PC-3 (cell line): ENCODE measurements at places on chromosomes 1 and 21.
A peak's percentile ranks its signal among the peaks of the same experiment; 100 is the strongest.

DNA sequence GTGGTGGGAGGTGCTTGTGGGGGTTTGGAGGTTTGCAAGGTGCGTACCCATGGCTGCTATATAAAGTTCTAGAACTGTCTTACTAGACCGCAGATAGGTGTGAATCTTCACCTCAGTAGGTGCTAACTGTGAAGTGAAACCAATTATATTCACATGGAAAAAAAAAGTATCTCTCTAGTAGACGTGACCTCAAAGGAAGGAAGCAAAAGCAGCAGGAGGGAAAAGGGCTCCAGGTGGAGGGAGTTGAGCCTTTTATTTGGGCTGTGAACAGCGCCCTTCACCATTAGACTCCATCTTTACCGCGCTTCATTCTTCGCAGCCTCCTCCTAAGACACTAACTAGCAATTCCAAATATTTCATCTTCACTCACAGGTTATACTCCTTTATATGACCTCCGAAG lies 129.8 kb downstream of the TBX19 start:
- no peaks in the 10 kb centered on the region for H3K36me3 ChIP-seq
- H3K4me1 ChIP-seq, result peaks cover 23% of the 10 kb centered on the region
- DNase-seq, result no peak
- H3K27me3 ChIP-seq, result no peaks in the 10 kb centered on the region

GRCh38 chr1:106613861-106614260 lies 442.6 kb upstream of the PRMT6 start:
- no peaks in the 10 kb centered on the region for H3K27me3 ChIP-seq
- H3K36me3 ChIP-seq, result no peaks in the 10 kb centered on the region
- no peak overlapping the region for H3K27ac ChIP-seq
- peaks cover 23% of the 10 kb centered on the region for H3K4me1 ChIP-seq

- no peak overlapping the region for H3K27ac ChIP-seq
- no peak overlapping the region for H3K4me3 ChIP-seq
- no peaks in the 10 kb centered on the region for H3K36me3 ChIP-seq
- no peak for DNase-seq
- peaks cover 53% of the 10 kb centered on the region; the same call in 1 of the 2 replicates for H3K27me3 ChIP-seq
Observed at GRCh38 chr1:74485622-74486021, 26.8 kb downstream of the LRRC53 start.

DNA sequence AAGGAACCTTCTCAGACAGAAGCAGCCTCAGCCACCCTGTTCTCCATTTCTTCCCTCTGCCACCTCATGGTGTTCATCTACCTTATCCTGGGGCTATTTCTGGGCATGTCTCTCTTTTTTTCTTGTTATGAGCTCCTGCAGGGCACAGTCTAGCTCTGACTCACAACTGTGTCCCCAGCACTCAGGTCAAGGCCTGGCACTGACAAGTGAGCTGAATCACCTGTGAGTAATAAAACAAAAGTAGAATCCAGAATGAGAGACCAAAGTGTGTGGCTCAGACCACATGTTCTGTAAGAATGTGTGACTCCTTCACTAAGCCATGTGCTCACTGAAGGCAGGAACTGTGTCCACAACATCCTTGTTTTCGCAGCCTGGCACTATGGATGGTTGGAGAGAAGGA lies 23.2 kb downstream of the C1orf94 start:
- H3K4me1 ChIP-seq, result no peaks in the 10 kb centered on the region
- H3K27ac ChIP-seq, result no peak overlapping the region

DNA sequence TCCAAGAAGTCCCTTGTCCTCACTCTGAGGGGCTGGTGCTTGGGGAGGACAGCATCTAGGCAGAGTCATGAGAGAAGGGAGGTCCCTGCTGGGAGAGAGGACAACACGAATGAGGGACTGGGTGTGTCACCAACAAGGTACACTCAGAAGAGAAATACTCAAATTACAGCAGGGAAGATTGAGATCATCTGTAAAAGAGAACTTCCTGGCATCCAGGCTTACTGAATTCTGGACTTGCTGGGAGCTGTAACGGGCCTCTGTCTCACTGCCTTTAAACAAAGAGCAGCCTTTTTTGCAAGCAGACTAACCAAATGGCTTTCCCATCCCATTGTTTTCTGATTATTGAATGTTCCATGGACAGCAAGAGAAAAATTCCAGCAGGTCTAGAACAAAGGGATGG lies 195.7 kb upstream of the RAB4A start:
- no peak overlapping the region for H3K4me3 ChIP-seq
- H3K36me3 ChIP-seq, result no peaks in the 10 kb centered on the region
- DNase-seq, result peak; percentile 50
- H3K4me1 ChIP-seq, result peaks cover 8% of the 10 kb centered on the region; the same call in 1 of the 2 replicates

- no peak overlapping the region for H3K4me3 ChIP-seq
- peak; percentile 88 for DNase-seq
- H3K36me3 ChIP-seq, result peaks cover 5% of the 10 kb centered on the region; the same call in 1 of the 2 replicates
Observed at GRCh38 chr1:243343970-243344937, 88.4 kb downstream of the SDCCAG8 start.

DNA sequence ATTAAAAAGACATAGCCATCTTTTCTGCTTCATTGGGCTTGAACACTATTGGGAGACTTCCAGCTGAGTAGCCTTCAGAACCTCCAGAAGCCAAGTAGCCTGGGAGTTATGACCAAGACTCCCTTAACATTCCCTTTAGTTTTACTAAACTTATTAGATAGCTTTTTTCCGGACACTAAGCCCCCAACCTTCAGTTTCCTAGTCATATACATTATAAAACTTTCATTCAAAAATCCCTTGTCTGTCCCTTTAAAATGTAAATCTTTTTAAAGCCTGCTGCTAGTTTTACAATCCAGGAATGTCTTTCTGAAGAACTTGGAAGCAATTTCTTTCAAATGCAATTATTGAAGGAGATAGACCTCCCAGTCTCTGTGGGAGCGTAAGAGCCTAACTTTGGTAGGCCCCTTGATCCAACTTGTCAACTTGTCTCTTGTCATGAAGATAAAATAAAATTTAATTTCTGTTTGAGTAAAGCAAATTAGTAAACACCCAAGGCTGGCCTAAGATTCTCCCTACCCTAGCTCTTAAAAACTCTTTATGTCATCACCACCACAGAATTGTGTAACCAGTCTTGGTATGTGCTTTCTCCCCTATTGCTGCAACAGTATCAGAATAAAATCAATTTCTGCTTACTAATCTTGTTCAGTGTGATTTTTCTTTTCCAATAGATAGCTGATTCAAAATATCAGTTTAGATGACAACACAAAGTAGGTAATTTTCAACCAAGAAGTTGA lies 796.2 kb downstream of the PLA2G4A start:
- DNase-seq, result no peak
- H3K4me3 ChIP-seq, result no peak overlapping the region
- no peaks in the 10 kb centered on the region for H3K27me3 ChIP-seq

DNA sequence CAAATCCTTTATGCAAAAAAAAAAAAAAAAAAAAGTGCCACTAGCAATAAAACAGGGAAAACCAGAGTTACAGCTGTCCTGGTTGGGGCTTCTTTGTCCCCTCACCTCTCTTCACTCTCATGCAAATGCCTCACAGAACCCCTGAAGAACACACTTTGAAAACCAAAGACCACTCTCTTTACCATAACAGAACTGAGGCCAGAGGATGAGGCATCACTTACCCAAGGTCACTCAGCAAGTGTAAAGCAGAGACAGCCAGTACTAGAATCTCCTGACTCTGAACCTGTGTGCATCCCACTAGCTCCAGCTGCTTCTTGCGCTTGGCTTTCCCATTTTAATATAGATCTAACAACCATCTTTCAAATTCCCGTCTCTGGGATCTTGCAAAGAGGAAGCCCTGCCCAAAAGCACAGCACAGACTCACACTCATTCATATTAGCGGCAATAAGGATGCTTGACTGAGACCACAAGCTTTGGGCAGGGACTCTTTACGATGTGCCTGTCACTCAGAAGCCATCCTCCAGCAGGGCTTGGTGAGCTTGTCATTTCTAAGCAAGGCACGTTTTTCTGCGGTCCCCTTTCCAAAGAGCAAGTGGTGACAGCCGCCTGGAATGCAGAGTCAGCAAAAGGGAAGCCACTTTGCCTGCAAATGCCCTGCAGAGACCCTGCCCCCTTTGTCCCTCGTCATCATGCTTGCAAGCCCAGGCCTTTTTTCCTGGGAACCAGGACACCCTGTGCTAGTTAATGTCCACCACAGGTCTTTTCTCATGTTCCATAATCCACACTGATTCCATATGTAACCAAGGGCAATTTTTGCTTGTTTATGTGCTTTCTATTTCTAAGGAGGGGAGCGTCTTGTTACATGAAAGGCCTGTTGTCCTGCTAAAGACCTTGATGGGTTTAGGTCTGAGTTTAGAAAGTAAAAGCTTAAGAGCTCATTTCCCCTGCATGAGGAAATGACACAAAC lies 76.5 kb upstream of the NFIA start:
- no peaks in the 10 kb centered on the region for H3K4me1 ChIP-seq
- no peak for DNase-seq
- peaks cover 10% of the 10 kb centered on the region for H3K27me3 ChIP-seq
- no peak overlapping the region for H3K27ac ChIP-seq
- no peak overlapping the region for H3K4me3 ChIP-seq

DNA sequence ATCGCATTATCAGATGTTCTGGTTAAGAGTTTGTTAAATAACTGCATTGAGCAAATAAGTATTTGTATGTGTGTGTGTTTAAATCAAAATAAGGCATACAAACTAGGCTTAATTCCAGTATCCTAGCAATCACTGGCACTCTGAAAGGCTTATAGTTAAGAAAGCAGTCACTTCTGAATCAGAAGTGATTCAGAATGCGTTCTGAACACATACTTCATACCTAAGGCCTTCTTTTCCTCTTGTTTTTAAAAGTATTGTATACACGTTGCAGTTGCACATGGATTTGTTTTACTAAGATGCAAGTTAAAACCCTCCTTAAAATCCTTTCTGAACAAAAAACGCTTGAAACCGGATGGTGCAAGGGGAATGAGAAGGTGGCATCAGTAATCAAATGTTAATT lies 238.4 kb upstream of the DMRTA2 start:
- no peak overlapping the region for H3K4me3 ChIP-seq
- no peaks in the 10 kb centered on the region for H3K36me3 ChIP-seq
- no peaks in the 10 kb centered on the region for H3K27me3 ChIP-seq
- H3K27ac ChIP-seq, result no peak overlapping the region
- peak; percentile 10 for DNase-seq

DNA sequence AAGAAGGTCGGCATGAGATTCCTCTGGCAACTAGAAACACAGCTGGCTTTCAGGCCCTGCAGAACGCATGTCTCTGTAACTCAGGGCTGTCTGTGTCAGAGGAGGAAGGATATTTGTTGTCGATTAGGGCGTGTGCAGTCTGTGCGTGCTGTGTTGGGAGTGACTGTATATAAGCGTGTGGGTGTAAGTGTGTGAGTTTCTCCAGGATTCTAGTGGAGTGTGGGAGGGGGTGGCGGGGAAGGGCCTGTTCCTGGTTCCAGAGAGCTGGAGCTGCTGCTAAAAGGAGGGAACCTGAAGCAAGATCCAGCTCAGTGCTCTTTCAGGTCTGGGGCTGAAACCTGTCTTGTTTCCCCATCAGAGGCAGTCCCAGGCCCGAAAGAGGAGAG lies 74.3 kb downstream of the SLC16A1 start:
- no peak overlapping the region for H3K4me3 ChIP-seq
- no peak overlapping the region for H3K27ac ChIP-seq
- peaks cover 12% of the 10 kb centered on the region for H3K4me1 ChIP-seq
